ENCODE measurements at places on chromosomes 4 and X. TPM values are rescaled to one million over a fixed set of nuclear protein-coding genes. Genes with fewer than 3 reads are reported as not detected.

GRCh38 chrX:154900323-154900722 lies 14.2 kb downstream of the F8A1 start:
- no peak for DNase-seq

DNA sequence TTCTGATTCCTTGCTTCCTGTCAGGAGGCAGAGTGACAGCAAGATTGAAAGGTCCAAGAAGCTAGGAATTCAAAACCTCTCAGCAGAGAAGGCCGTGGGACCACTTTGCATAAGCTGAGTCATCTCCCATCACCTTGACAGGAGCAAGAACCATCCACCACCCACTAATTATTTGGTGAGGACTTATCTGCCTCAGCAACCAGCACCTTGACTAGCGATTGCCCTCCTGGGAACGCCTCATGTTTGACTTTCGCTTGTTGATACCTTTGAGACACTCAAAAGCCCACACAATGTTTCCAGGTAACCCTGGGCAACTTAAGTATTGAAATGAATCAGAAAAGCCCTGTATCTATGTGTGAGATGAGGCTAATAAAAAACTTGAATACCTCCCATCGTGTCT lies 233.5 kb upstream of the GYPA start:
- DNase-seq, result no peak

- no peak for DNase-seq
Measured at GRCh38 chr4:168509786-168510185, 12.9 kb downstream of the PALLD start.

DNA sequence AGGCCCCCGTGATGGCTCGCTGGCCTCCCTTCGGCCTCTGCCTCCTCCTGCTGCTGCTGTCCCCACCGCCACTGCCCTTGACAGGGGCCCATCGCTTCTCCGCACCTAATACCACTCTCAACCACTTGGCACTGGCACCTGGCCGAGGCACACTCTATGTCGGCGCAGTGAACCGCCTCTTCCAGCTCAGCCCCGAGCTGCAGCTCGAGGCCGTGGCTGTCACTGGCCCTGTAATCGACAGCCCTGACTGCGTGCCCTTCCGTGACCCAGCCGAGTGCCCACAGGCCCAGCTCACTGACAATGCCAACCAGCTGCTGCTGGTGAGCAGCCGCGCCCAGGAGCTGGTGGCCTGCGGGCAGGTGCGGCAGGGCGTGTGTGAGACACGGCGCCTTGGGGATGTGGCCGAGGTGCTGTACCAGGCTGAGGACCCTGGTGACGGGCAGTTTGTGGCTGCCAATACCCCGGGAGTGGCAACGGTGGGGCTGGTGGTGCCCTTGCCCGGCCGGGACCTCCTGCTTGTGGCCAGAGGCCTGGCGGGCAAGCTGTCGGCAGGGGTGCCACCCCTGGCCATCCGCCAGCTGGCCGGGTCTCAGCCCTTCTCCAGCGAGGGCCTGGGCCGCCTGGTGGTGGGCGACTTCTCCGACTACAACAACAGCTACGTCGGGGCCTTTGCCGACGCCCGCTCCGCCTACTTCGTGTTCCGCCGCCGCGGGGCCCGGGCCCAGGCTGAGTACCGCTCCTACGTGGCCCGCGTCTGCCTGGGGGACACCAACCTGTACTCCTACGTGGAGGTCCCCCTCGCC lies 3.0 kb downstream of the PLXNB3 start:
- DNase-seq, result peak; percentile 66

- DNase-seq, result peak; percentile 38
Measured at GRCh38 chr4:1406981-1407656, 877 bp upstream of the NKX1-1 start.

Gene USP26
- not detected for total RNA-seq
